Astrocyte of the cerebellum (primary cell): ENCODE measurements at places on chromosomes 11 and 22.

DNA sequence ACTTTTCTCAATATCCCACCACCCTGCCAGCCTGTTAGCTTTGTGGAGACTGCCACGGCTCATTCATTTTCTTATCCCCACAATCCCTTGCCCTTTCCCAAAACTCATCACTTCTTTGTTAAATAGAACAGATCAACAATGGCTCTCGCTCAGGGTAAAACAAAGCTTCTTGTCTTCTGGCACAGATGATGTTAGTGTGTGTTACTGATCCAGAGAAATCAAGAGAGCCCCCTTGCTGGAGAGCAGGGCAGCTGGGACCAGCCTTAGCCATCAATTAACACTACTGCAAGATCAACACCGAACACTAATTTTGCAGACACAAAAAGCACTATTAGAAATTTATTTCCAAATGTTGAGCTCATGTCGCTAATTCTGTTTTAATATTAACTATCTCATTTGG is 420.9 kb downstream of the TENM4 start:
- DNase-seq, result no peak

DNA sequence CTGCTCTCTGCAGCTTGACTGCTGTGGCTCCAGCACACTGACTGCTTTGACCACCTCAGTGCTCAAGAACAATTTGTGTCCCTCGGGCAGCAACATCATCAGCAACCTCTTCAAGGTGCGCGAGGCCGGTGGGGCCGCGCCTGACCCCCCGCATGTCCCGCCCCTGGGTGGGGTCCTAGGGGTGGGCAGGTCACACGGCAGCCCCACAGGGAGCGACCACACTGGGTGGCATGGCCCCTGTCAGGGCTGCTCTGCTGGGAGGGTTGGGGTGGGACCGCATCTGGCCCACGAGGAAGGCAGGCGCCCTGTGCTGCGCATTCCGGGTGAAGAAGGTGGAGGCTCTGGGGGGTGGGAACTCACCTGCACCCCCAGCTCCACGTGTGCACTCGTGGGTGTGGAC is 4.7 kb upstream of the TSSC4 start:
- DNase-seq, result no peak

DNA sequence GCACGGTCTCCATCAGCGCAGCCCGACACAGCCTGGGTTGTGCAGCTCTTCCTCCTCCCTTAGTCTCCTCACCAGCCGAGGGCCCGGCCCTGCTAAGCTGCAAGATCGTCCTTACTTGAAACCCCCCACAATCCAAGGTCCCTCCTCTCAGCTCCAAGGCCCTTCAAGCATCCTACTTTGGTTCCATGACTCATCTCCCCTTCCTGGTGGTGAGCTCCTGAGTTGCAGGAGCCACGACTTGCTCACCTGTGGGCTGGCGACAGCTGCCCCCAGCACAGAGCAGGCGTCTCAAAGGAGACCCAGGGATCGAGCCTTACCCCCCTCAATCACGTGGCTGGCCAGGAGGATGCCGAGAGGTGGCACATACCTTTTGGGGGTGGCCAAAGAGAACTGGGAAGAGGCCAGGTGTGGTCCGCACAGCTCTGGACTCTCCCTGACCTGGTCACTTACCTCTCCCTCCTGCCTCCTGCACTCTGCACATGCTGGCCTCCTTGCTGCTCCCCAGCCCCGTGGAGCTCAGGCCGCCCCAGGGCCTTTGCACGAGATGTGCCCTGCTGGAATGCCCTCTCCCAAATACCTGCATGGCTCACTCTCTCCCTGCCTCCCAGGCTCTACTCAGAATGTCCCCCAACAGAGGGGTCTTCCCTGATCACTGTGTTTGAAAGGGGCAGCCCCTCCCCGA is 35.2 kb upstream of the FADD start:
- no peak for DNase-seq

GRCh38 chr11:13680501-13681264 is 12.2 kb downstream of the FAR1 start:
- no peak for DNase-seq

DNA sequence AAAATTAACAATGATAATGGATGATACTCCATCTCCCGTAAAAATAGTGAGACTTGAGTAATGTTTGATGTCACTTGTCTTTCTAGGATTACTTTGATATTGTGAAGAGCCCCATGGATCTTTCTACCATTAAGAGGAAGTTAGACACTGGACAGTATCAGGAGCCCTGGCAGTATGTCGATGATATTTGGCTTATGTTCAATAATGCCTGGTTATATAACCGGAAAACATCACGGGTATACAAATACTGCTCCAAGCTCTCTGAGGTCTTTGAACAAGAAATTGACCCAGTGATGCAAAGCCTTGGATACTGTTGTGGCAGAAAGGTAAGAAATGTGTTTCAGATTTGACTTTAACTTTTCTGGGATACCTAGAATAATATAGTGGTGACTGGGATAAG is 48.0 kb upstream of the L3MBTL2 start:
- DNase-seq, result no peak

DNA sequence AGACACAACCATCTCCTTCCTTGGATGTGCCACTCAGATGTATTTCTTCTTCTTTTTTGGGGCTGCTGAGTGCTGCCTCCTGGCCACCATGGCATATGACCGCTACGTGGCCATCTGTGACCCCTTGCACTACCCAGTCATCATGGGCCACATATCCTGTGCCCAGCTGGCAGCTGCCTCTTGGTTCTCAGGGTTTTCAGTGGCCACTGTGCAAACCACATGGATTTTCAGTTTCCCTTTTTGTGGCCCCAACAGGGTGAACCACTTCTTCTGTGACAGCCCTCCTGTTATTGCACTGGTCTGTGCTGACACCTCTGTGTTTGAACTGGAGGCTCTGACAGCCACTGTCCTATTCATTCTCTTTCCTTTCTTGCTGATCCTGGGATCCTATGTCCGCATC is 489 bp downstream of the OR10A4 start:
- no peak for DNase-seq

- no peak for DNase-seq
These were observed 292.6 kb upstream of the PLET1 start for GRCh38 chr11:112553205-112553731.

- DNase-seq, result no peak
These were observed 211.8 kb downstream of the TENM4 start for GRCh38 chr11:79229047-79229446.

- DNase-seq, result no peak
These were observed 1.1 kb downstream of the MOB2 start for GRCh38 chr11:1485504-1485885.

- no peak for DNase-seq
These were observed 10.4 kb upstream of the AHNAK start for GRCh38 chr11:62556875-62557631.

GRCh38 chr11:125163431-125164063 is 1.0 kb upstream of the PKNOX2 start:
- DNase-seq, result no peak

- no peak for DNase-seq
These were observed 9.5 kb downstream of the TSKU start for GRCh38 chr11:76792505-76793264.

DNA sequence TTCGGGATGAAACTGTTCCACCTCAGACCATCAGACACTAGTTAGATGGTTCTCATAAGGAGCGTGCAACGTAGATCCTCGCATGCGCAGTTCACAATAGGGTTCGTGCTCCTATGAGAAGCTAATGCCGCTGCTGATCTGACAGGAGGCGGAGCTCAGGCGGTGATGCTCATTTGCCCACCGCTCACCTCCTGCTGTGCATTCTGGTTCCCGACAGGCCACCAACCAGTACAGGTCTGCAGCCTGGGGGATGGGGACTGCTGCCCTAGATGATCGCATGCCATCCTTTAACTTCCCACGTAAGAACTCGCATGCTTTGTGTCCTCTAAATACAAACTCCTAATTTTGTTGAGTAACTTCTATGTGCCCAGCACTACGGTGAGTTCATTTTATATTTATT is 62.6 kb downstream of the EFCAB6 start:
- no peak for DNase-seq

GRCh38 chr11:68261006-68261405 is 10.8 kb downstream of the C11orf24 start:
- no peak for DNase-seq

GRCh38 chr11:123481640-123482039 is 51.6 kb downstream of the GRAMD1B start:
- no peak for DNase-seq

GRCh38 chr11:45021001-45021400 is 70.3 kb upstream of the TP53I11 start:
- no peak for DNase-seq

DNA sequence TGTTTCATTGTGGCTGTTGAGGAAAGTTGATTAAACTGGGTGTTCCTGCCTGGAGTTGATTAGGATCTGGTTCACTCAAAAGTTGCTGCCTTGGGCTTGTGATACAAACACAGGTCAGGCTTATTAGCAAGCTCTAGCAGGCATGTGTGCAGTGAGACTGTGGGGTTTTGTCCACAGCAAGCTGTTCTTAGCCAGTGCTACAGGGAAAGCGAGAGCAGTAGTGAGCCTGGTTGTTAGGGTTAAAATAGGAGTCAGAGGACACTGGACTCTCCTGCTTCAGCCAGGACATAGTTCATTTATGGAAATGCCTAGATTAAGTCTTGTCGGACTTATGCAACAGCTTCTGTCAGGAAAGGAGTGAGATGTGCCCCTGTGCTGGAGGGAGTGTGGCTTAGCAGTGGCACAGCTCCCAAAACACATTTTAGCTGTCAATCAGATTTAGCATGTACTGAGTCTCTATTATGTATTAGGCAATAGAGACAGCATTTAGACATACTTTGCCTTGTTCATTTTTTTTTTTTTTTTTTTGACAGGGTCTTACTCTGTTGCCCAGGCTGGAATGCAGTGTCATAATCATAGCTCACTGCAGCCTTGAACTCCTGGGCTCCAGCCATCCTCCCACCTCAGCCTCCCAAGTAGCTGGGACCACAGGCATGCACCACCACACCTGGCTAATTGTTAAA is 8.7 kb downstream of the SNRPD3 start:
- DNase-seq, result no peak

GRCh38 chr11:36899800-36900199 is 301.8 kb upstream of the RAG2 start:
- DNase-seq, result no peak

DNA sequence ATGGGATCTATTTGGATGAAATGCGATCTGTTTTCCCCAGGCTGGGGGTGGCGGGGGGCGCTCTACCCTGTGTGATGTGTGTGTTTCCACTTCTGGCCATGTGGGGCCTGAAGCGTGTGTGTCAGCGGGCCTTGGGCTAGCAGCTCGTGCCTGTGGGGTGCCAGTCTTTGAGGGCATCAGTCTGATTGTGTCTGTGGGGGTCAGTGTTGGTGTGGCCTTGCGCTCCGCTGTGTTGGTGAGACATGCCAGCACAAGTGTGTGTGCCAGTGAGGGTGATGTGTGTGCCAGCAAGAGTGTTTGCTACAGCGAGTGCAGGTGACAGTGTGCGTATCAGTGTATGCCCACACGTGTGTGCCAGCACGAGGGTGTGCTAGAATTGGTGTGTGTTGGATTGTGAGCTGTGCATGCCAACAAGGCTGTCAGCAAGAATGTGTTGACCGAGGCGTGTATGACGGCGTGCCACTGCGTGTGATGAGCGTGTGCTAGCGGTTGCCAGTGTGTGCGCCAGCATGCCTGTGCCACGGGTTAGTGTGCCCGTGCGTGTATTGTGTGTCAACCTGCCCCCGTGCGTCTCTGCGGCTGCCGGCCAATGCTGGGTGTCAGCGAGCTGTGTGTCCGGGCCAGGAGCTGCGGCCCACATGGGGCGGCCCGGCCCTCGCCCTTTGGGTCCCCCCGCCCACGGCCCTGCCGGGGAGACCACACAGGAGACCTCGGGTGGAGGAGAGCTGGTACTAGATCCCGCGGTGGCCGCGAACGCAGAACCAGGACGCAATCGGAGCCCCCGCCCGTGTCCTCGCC is 519 bp downstream of the ARRB1 start:
- no peak for DNase-seq

- no peak for DNase-seq
These were observed 62.8 kb downstream of the MORC2 start for GRCh38 chr22:30905696-30906341.

GRCh38 chr22:48224332-48224731 is 1461.9 kb downstream of the TBC1D22A start:
- DNase-seq, result no peak

GRCh38 chr22:20437613-20438426 is at the start of gene SCARF2:
SCARF2 (minus strand) TSS chr22:20437825; CDS start chr22:20437754, 71 bp downstream.
- peak; percentile 56 for DNase-seq

DNA sequence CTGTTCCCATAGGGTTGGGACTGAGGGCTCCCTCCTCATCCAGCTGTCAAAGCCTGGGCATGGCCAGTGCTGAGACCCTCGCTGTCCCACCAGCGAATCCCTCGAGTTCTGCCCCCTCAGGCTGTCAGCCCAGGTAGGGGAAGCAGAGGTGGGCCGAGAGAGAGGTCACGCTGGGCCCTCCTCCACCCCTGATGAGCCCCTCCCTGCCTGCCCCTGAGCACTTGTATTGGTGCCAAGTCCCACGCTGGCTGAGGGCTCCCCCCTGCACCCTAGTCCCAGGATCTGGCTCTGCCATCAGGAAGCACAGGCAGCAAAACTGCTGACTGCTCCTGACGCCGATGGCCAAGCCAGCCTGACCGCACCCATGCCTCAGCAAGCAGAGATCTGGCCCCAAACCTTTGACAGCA is 3.3 kb downstream of the PRR33 start:
- no peak for DNase-seq

GRCh38 chr11:35893796-35894475 is 49.9 kb upstream of the LDLRAD3 start:
- no peak for DNase-seq

DNA sequence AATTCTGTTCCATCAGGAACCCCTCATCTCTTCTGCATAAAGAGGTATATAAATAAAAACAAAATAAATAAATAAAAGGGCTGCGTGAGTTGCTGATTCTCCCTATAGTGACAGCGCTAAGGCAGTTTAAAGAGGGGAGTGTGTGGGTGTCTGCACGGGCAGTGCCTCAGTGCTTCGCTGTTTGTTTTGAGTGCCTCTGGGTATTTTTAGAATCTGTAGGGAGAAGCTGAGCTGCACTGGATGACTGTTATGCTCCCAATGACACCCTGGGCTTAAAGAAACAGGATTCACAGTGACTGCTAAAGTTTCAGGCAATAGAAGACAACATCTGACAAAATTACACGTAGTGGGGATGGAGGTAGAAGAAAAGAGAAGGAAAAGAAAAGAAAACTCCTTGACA is 38.8 kb downstream of the SLC1A2 start:
- DNase-seq, result no peak

DNA sequence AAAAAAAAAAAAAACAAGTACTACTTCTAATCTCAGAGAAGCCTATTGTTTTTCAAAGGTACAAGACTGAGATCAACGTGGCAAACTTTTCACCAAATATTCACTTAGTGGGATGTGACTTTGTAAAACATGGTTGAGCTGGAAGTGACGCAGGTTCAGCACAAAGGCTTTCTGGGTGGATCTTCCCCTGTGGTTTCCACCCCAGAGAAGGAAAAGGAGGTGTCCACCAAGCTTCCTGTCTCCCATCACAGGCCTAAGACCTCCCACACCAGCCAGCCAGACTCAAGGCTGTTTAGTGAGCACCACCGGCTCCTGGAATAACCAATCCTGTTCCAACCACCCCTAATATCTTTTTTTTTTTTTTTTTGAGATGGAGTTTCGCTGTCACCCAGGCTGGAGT is 5.7 kb downstream of the TMEM184B start:
- no peak for DNase-seq
